Stomach (tissue), 19 donors: ENCODE measurements at places on chromosomes 13 and 19. TPM values are rescaled to one million over a fixed set of nuclear protein-coding genes. Genes with fewer than 3 reads are reported as not detected.

- no peak for DNase-seq
Observed at GRCh38 chr13:93771227-93771626, 544.6 kb downstream of the GPC6 start.

Gene ZNF841
- polyA plus RNA-seq, result 6.3 TPM

Gene OLFM2
- 1.7 TPM for polyA plus RNA-seq

- no peak for DNase-seq
Observed at GRCh38 chr13:43564952-43565351, 221.8 kb downstream of the ENOX1 start.

Gene BRSK1
- 2.4 TPM for polyA plus RNA-seq
